ENCODE measurements at places on chromosomes 3 and 15. TPM values are rescaled to one million over a fixed set of nuclear protein-coding genes. Genes with fewer than 3 reads are reported as not detected.

STARD9 gene
- 18.0 TPM for total RNA-seq

SERPINI1 gene
- 2.8 TPM for total RNA-seq

CELSR3 gene
- 1.5 TPM for total RNA-seq

TICRR gene
- total RNA-seq = 0.47 TPM

PLSCR5 gene
- not detected for total RNA-seq

NR2E3 gene
- 0.23 TPM for total RNA-seq

GP5 gene
- 0.21 TPM for total RNA-seq

TRIM42 gene
- not detected for total RNA-seq

MEGF11 gene
- total RNA-seq = not detected

SI gene
- not detected for total RNA-seq

CD200 gene
- total RNA-seq = 14.3 TPM

CPOX gene
- total RNA-seq = 17.5 TPM

FAM81A gene
- total RNA-seq = 7.3 TPM

ZKSCAN7 gene
- total RNA-seq = 10.8 TPM

CPN2 gene
- total RNA-seq = not detected

ALG1L2 gene
- total RNA-seq = 0.99 TPM

IL20RB gene
- 4.3 TPM for total RNA-seq

MKRN3 gene
- 1.1 TPM for total RNA-seq

SCAANT1 gene
- not detected for total RNA-seq

TERC gene
- total RNA-seq = 1.4 TPM

CYP8B1 gene
- not detected for total RNA-seq

RPN1 gene
- 180 TPM for total RNA-seq

TM4SF1 gene
- 58.1 TPM for total RNA-seq

ACAA1 gene
- 135 TPM for total RNA-seq

CLEC3B gene
- total RNA-seq = 58.9 TPM

TRAT1 gene
- total RNA-seq = 0.96 TPM

SYNPR gene
- not detected for total RNA-seq

FGD5 gene
- 23.2 TPM for total RNA-seq
